ENCODE measurements at places on chromosomes 7 and 10.
A peak's percentile ranks its signal among the peaks of the same experiment; 100 is the strongest.

- DNase-seq: no peak
Observed at GRCh38 chr7:292826-293225, 2.9 kb downstream of the FOXL3 start.

DNA sequence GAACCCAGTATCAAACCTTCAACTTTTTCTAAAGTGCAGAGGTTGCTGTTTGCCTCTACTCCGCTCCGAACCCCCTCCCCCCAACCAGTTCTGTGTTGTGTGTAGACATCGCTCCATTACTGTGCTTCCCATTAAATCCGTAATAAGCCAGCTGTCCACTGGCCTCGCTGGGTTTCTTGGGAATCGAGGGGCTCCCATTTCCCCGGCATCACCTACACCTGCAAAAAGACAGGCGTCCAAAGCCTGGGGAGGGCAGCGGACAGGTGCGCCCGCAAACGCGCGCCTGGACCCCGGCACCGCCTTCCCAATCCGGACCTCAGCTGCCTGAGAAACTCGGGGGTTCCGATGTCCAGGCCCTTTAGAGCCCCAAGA, 631 bp downstream of the RTKN2 start:
- no peak for DNase-seq

GRCh38 chr7:100545360-100546128, 6.5 kb downstream of the AGFG2 start:
- DNase-seq: no peak

GRCh38 chr7:155789001-155789725, 23.1 kb downstream of the SHH start:
- DNase-seq: no peak

DNA sequence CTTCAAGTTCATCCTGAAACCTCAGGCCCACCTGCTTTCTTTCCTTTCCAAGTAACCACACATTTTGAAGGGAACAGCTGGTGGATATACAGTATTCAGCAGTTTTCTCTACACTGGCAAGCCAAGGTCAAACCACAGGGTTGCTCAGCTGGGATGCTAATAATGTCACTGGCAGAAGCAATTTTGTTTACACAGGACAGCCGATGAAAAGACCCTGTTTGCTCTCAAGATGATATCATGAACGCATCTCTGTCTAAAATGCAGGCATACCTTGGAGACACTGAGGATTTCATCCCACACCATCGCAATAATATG, 186.2 kb downstream of the USP6NL start:
- DNase-seq: no peak

- DNase-seq: no peak
Observed at GRCh38 chr7:132882714-132883428, 199.0 kb downstream of the CHCHD3 start.

GRCh38 chr10:89805599-89806013, 104.2 kb downstream of the KIF20B start:
- no peak for DNase-seq

- DNase-seq: no peak
Observed at GRCh38 chr10:84306751-84307384, 21.5 kb upstream of the CCSER2 start.

GRCh38 chr7:117094457-117094856, 141.2 kb downstream of the ST7 start:
- DNase-seq: no peak

DNA sequence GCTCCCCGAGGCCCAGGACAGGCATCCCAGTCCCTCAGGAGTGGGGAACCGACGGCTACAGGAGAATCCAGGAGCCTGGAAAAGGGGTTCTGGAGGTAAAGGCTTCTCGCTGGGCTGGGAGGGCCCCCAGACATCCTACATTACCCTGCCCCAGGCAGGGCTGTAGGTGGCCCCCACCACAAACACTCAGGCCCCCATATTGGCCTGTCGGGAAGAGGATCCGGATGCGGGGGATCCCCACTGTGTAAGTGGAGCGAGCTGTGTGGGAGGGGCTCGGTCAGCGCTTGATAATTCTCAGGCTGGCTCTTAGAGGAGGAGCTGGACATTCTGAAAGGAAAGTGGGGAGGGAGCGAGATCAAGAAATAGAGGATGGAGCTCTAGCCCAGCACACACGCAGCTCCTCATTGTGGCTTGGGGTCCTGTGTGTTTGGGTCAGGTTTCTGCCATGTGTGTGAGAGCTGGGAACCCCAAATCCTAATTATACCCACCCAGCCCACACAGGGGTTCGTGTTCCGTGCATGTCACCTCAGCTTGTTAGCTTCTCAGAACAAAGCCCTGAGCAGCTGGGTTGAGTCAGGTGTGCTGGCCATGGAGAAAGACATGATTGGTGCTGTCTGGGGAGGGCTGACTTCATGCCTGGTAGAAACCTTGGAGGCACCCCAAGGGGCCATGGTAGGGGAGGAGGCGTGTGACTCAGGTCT, 49.4 kb downstream of the ZNF467 start:
- DNase-seq: no peak

- DNase-seq: no peak
Observed at GRCh38 chr10:132412316-132413192, 15.6 kb downstream of the PWWP2B start.

DNA sequence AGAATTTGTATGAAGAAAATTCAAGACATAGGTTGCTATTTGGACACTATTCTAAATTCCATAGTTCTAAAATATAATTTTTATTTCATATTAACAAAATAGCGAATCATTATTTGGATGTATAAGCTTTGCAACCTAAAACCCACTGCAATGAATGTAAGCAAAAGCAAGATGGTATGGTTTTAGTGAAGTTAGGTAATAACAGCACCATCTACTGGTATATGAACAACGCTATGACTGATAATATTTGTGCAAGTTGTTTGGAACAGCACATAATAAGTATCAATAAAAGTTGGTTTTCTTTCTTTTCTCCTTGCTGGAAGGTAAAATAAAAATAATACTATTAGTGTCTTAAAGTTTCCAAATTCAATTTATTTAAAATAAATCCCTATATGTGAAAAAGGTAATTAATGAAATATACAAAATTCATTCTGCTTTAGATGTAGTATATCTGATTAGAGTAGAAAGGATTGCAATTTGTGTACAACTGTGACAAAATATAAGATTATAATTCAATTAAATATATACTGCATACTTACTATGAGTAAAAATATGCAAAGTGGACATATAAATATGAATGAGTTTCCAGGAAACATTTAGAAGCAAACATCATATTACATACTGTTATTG, 79.0 kb upstream of the LSM8 start:
- peak; percentile 44 for DNase-seq

GRCh38 chr7:28272461-28272877, 91.9 kb upstream of the JAZF1 start:
- DNase-seq: peak; percentile 68

DNA sequence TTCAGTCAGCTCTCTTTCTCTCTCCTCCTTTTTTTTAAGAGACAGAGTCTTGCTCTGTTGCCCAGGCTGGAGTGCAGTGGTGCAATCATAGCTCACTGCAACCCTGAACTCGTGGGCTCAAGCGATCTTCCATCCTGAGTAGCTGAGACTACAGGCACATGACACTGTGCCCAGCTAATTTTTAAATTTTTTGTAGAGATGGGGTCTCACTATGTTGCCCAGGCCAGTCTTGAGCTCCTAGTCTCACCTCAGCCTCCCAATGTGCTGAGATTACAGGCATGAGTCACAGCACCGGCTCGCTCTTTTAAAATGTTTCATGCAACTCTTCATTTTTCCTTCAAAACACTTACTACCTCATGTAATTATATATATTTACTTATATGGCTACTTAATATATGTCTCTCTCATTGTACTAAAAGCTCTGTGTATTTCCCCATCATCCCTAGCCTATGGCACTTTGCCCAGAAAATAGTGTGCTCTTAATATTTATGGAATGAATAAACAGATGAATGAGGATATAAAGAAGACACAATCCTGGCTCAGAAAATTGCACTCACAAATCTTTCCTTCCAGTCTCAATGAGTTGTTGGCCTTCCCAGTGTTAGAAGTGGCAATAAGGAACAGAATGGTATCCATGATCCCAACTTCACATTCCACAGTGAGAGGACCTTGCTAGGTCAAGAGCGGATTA, 33.9 kb downstream of the EBLN1 start:
- DNase-seq: no peak

DNA sequence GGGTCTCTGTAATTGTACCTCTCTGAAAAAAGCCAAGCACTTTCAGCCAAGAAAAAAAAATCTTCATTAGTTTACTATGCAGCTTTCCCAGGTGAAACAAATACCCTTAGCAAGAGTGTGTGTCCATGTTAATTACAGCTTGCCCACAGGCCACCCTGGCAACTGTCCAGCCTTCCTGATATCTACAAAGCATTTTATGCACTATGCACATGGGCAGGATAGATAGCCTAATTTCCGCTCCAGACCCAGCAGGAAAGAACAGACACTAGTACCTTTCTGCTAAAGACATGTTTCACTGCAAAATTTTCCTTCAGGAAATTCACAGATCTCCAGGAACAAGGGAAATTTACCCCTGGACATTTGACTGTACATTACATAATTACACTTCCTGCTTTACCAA, 24.4 kb downstream of the CACNA2D1 start:
- DNase-seq: no peak

DNA sequence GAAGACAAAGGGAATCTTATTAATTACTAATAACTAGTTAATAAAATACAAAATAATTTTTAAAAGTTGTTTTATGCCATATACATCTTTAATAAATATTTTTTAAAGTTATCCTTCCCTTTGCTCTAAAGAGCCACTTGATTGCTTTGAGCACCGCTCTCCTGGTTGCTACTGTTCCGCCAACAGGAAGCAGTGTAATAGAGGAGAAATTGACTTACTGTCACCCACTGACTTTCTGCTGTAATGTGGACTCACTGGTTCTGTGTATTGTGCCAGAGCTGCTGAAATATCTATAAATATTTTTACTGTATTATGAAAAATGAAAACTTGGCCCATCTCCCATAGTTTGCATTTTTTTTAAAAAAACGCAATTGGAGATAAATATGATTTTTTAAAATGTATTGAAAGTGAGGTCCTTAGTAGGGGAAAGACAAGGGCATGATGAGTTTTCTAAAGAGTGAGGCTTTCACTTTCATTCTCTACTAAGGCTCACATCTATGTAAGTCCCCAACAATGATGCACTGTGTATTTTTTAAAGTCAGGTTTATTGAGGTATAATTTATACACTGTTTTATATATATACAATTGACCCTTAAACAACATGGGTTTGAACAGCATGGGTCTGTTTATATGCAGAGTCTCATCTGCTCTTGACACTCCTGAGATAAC, 100.5 kb downstream of the NPY start:
- no peak for DNase-seq

GRCh38 chr7:28498636-28499035, 86.3 kb downstream of the CREB5 start:
- no peak for DNase-seq
